ENCODE measurements at places on chromosomes 12 and 14. TPM values are rescaled to one million over a fixed set of nuclear protein-coding genes. Genes with fewer than 3 reads are reported as not detected.

Gene RPGRIP1
- total RNA-seq: 0.69 TPM

Gene ASCL1
- 14.5 TPM for total RNA-seq

Gene MYF5
- total RNA-seq: not detected

Gene PTGER2
- total RNA-seq: 0.46 TPM

Gene DEPDC4
- total RNA-seq: 2.8 TPM

Gene GPR65
- 0.23 TPM for total RNA-seq

Gene CFAP54
- total RNA-seq: 36.0 TPM

All from diencephalon (tissue), 1 donor.